ENCODE measurements at places on chromosomes 3 and 15.

GRCh38 chr3:157487339-157487738, 15.9 kb downstream of the VEPH1 start:
- peaks cover 10% of the 10 kb centered on the region for H3K27me3 ChIP-seq
- H3K4me3 ChIP-seq: no peak overlapping the region
- DNase-seq: no peak
- H3K4me1 ChIP-seq: no peaks in the 10 kb centered on the region
- no peaks in the 10 kb centered on the region for H3K36me3 ChIP-seq
- no peak overlapping the region for H3K27ac ChIP-seq

GRCh38 chr15:55992769-55993110, 672 bp downstream of the NEDD4 start:
- no peaks in the 10 kb centered on the region for H3K27me3 ChIP-seq
- peaks cover 4% of the 10 kb centered on the region for H3K36me3 ChIP-seq
- no peak for DNase-seq
- H3K4me3 ChIP-seq: peak overlapping the region; percentile 87
- H3K27ac ChIP-seq: no peak overlapping the region
- H3K4me1 ChIP-seq: peaks cover 9% of the 10 kb centered on the region

DNA sequence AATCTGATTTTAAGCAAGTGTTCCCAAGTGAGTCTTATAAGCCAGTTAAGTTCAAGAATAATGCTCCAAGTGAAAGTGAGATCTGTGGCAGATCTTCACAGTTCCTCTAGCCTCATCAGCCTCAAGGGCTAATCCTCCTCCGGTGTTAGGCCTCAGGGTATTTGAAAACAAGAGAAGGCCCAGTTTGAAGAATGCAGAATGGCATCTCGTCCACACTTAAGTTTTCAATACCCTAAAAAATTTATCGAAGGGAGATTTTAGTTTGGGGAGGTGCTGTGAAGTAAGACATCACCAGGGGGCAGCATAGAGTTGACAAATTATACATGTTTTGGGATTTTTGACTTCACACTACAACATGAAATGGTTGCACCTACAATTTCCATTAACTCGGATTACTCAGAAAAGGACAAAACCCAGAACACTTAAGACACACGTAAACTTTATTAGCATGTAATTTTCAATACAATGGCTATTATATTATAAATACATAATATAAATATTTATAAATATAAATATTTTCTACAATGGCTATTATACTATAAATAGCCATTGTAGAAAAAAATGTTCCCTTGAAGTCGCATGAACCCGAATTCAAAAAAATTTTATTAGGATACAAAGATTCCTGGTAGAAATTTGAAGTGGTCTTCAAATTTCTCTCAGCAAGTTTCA, 2.3 kb upstream of the TMEM266 start:
- H3K27me3 ChIP-seq: peaks cover 59% of the 10 kb centered on the region
- DNase-seq: no peak
- peaks cover 5% of the 10 kb centered on the region for H3K36me3 ChIP-seq
- no peak overlapping the region for H3K27ac ChIP-seq
- H3K4me3 ChIP-seq: no peak overlapping the region
- H3K4me1 ChIP-seq: peaks cover 19% of the 10 kb centered on the region

GRCh38 chr3:13710251-13710650, 161.3 kb downstream of the FBLN2 start:
- peaks cover 91% of the 10 kb centered on the region for H3K27me3 ChIP-seq
- no peak overlapping the region for H3K27ac ChIP-seq
- no peak for DNase-seq
- peaks cover 5% of the 10 kb centered on the region for H3K36me3 ChIP-seq
- H3K4me1 ChIP-seq: no peaks in the 10 kb centered on the region

DNA sequence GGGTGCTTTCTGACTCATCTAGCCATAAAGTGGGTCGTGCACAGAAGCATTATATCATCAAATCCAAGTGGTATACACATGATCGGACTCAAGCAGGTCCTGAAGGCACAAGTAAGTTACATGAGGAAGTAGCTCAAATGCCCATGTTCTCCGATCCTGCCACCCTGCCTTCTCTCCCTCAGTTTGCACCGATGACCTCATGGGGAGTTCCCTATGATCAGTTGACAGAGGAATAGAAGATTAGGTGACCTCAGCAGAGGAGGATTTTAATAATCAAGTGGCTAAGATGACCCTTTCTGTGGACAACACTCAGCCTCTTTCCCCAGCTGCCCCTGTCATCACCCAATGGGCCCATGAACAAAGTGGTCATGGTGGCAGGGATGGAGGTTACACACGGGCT, 149.5 kb downstream of the TBC1D5 start:
- no peak overlapping the region for H3K4me3 ChIP-seq
- no peak overlapping the region for H3K27ac ChIP-seq
- H3K27me3 ChIP-seq: no peaks in the 10 kb centered on the region
- no peaks in the 10 kb centered on the region for H3K36me3 ChIP-seq
- peaks cover 5% of the 10 kb centered on the region for H3K4me1 ChIP-seq

- no peak for DNase-seq
- H3K4me3 ChIP-seq: no peak overlapping the region
- no peaks in the 10 kb centered on the region for H3K36me3 ChIP-seq
- no peaks in the 10 kb centered on the region for H3K4me1 ChIP-seq
Observed at GRCh38 chr15:76626611-76627010, 278.5 kb downstream of the SCAPER start.

All from central memory CD8-positive, alpha-beta T cell (primary cell).